Urothelium cell line (cell line): ENCODE measurements at places on chromosomes 2 and 18.

DNA sequence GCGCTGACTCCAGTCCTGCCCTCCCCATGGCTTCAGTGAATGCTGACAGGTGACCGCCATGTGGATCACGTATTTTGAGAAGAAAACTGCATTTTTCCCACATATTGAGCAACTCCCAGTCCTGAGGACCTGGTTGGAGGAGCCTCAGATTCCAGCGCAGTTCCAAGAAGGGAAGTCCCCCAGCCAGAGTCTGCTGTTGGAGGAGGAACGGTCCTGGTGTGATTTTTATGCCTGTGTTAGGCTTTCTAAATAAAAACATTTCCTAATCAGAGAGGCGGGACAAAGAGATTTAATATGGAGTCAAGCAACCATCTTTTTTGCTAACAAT is 32.3 kb upstream of the COL6A3 start:
- no peak for DNase-seq

DNA sequence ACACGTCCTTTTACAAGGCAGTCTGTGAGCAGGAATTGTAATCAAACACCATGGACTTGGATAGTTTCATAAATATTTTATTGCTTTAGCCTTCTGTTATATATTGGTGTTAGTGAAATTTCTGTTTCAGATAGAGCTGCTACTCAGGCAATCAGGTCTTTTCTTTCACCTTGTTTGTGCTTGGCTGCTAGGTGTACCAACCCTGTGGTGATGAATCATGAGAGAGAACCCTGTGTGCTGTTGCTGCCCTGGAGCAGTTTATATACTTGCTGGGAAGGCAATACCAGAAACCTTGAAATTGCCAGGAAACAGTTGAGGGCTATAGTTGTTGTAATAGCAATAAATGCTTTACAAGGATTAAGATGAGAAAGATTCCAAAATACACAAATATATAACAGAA is 84.5 kb downstream of the FSHR start:
- no peak for DNase-seq

- no peak for DNase-seq
Observed at GRCh38 chr18:57983472-57983871, 60.6 kb upstream of the NEDD4L start.

- DNase-seq: peak; percentile 45
Observed at GRCh38 chr18:63882333-63883141, 5.0 kb upstream of the SERPINB2 start.

GRCh38 chr18:37218022-37218590 is 347.5 kb downstream of the CELF4 start:
- DNase-seq: no peak

DNA sequence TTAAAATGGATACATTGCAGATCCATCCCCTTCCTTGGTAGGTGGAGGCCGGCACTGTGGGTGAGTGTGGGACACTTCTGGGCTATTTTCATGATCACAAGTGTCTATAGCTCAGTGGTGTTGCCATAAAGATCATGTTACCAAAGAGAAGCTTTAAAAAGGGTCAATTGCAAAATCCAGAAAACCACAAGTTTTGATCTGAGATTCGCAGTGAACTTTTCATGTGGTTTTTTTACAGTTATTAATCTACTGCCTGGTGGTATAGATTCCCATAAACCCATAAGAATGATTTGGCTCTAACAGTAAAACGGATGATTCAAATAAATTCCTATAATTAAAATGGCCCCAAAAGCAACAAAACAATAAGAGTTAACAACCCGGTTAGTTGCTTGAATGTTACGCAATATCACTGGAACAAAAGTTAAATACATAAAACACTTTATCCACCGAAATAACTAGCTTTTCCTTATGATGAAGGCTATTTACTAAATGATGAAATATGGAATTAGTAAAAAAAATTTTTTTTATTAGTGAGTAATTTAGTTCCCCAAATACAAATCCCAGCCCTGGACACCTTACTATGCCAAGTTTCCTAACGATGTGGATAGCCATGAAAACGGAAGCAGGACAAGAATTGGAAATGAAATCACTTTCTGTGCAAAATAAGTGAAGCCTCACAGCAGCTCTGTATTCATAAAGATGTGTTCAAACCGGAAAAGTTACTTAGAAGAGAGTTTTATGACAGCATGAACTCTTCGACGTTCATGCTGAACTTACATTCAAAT is 95.6 kb upstream of the THOC1 start:
- peak; percentile 32 for DNase-seq

DNA sequence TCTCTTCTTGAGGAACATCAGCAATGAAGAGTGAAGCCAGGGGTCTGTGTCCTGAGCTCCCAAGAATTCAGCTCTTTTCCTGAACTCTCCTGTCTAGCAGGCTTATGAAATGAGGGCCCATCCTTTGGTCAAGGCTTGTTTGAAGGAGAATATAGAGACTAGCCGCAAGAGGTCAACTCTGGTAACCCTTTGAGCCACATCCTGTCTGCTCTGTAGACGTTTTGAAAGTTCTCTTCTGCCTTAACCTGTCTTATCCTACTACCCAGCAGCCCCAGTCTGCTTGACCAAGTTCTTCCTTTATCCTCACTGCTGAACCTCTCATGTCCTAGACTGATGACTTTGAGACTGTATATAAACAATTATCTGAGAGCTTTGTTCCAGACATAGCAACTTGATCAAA is 5.4 kb downstream of the SEMA4F start:
- no peak for DNase-seq

DNA sequence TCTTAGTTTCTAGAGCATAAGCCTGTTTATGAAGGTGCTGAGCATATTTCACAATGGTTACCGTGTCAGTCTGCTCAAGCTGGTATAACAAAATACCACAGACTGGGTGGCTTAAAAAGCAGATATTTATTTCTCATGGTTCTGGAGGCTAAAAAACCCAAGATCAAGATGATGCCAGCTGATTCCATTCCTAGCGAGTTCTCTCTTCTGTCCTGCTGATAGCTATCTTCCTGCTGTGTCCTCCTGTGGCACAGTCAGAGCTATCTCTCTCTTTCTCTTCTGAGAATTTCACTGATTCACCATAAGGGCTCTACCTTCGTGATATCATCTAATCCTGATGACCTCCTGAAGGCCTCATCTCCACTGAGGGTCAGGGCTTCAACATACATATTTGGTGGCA is 273.0 kb downstream of the CDH2 start:
- no peak for DNase-seq

DNA sequence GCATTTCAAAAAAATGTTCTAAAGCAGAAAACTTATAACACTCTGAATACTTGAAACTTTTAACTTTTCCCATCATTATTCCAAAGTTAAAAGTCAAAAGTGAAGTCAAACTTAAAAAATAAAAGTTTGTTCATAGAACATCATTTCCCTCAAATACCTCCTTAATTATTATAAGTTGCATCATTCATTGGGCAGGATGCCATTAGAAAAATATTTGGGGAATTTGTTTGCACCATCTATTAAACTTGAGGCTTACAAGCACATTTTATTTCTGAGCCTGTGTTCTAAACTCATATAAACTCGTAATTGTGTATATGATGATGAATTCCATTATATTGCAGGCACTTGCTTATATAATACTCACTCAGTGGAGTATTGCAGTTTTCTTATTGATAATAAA is 588.0 kb upstream of the NRXN1 start:
- DNase-seq: no peak

- peak; percentile 88 for DNase-seq
Observed at GRCh38 chr2:234840336-234840735, 111.5 kb upstream of the SH3BP4 start.

- DNase-seq: no peak
Observed at GRCh38 chr18:79486356-79487182, 90.8 kb downstream of the NFATC1 start.

DNA sequence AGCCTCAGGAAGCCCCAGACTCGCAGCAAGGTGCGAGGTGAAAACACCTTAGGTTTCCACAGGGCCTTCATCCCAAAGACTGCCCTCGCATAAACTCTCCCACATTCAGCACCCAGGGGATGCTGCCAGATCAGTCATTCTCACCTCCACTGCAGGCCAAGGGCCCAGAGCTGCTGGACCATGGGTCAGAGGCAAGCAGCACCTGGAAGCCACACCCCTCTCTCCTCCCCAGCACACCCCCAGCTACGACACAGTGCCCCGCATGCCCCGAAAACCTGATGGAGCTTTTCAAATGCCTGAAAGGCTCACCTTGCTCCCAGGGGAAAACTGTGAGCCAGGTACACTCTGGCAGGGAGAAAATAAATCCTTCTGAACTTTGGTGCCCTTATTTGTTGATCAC is 31.9 kb upstream of the LDLRAD4 start:
- DNase-seq: no peak

GRCh38 chr18:64097497-64097896 is 51.4 kb downstream of the LINC00305 start:
- no peak for DNase-seq

DNA sequence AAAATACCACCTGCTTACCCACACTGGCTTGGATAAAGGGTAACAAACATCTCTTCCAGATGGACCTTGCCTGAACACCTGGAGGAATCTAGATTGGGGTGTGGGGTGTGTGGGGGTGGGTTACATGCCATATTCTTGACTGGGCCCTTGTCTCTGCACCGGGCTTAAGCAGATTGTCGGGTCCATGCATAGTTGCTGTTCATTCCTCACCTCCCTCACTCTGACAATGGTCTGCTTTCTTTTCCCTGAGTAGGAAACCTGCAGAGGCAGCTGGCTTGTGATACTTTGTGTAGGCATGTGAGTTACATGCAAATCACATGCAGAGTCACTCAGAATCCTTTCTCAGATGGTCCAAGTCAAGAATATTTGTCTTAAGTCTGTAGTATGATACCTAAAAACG is 112.8 kb upstream of the GLS start:
- no peak for DNase-seq

GRCh38 chr18:60413944-60414547 is 41.5 kb upstream of the MC4R start:
- no peak for DNase-seq

DNA sequence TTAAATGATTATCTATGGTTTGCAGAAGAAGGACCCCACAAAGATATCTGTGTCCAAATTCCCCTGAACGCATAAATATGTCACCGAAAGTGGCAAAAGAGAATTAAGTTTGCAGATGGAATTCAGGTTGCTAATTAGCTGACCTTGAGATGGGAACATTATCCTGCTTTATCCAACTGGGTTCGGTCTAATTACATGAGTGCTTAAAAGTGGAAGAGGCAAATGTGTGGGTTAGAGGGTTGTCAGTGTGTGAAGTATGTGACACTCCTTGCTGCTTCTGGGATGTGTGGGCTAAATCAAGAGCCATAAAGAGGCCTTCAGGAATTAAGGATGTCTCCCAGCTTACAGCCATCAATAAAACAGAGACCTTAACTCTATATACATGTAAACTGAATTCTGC is 53.5 kb downstream of the CDH19 start:
- no peak for DNase-seq
